ENCODE measurements at places on chromosomes 12 and 14. TPM values are rescaled to one million over a fixed set of nuclear protein-coding genes. Genes with fewer than 3 reads are reported as not detected.

- no peak for DNase-seq
Measured at GRCh38 chr14:74980398-74980730, 22.4 kb upstream of the EIF2B2 start.

- DNase-seq, result no peak
Measured at GRCh38 chr14:68516342-68516741, 276.5 kb downstream of the ZFP36L1 start.

Gene SMCO3
- 2.2 TPM for polyA plus RNA-seq

GRCh38 chr12:125093681-125094330, 28.6 kb downstream of the AACS start:
- DNase-seq, result no peak

Gene SCN8A
- polyA plus RNA-seq, result 1.5 TPM

GRCh38 chr14:103204852-103205540, 81.7 kb downstream of the TNFAIP2 start:
- DNase-seq, result no peak

Gene RESF1
- polyA plus RNA-seq, result 44.9 TPM

Gene KRT6B
- polyA plus RNA-seq, result not detected

Gene DPPA3
- polyA plus RNA-seq, result not detected

- DNase-seq, result no peak
Measured at GRCh38 chr14:29896354-29896821, 31.3 kb downstream of the PRKD1 start.

DNA sequence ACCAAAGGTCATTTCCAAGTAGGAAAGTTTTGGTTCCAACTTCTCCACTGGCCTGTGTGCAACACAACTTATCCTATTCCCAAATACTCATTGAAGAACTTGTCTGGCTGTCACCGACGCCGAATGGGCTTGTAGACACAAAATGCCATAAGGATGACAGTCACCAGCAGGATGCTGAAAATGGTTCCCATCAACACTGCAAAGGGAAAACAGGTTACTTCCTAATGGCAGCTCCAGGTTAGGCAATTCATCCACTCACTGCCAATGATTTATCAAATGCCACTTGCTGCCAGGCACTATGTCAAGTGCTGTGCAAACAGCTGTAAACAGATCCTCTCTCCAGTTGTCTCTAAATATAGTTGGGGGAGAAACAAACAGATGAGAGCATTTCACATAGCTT, 6.1 kb downstream of the C12orf76 start:
- no peak for DNase-seq

- no peak for DNase-seq
Measured at GRCh38 chr12:130990034-130990433, 36.3 kb downstream of the ADGRD1 start.

DNA sequence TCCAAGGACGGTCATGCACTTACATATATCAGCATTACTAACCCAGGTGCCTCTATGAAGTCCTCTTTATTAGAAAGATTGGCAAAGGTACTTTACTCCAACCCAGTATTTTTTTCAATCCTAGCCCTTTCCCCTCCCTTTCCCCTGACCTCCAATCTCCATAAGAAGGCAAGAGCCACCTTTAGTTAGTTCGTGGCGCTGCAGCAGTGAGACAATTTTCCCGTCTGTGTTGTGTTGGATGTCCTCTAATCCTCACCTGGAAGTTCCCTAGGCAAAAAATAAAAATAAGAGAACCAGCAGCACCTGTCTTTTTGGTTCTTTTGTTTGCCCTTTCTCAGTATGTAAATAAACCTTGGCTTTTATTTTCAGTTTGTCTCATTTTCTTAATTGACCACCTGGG, 439.6 kb upstream of the LRFN5 start:
- DNase-seq, result no peak

GRCh38 chr12:111202237-111202915, 166.5 kb downstream of the PHETA1 start:
- DNase-seq, result no peak

Gene TOMM20L
- polyA plus RNA-seq, result 1.4 TPM

Gene SDR9C7
- 0.10 TPM for polyA plus RNA-seq

DNA sequence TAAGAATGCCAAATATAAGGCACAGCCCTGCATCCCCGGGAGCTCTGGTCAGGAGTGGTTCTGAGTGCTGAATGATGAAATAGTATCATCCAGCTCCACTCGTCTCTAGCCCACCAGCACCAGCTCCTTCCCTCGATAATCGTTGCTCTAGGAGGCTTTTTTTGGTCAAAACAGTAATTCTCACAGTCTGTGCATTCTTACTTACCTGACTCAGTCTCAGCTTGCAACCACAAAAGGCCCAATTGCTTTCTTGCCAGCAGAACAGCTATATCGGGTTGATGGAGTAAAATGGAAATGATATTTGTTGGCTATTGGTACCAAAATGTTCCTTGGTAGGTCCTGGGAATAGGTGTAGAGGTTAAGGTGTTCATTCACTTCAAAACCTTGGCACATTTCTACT, 94.8 kb downstream of the BMP4 start:
- DNase-seq, result no peak

Gene FLVCR2
- polyA plus RNA-seq, result 8.8 TPM

DNA sequence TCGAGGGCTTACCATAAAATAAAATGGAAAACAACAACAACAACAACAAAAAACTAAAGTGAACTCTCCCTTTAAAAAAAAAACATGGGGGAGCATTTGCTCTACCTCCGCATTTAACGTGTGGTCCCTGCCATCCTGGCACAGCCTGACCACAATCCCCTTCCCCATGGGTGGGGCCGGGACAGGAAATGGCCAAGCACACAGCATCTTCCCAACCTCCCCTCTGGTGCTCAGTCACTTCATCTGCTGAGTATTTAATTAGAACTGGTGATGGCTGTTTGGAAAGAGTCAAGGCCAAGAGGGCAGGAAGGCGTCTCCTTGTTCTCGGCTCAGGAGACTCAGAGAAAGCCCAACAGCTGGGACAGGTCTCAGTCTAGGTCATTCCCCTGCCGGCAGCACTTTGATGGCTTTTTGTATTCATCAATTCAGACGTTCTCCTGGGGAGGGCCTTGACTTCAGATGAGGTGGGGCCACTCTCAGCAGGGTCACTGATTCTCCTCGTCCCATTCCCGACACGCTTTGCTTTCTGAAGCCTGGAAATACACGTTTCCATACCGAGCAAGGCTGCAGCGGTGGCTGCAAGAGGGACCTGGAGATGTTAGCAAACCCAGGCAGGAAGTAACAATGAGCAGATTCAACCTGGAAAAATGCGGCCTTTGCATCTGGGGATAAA, 44.4 kb downstream of the ANO2 start:
- DNase-seq, result no peak

DNA sequence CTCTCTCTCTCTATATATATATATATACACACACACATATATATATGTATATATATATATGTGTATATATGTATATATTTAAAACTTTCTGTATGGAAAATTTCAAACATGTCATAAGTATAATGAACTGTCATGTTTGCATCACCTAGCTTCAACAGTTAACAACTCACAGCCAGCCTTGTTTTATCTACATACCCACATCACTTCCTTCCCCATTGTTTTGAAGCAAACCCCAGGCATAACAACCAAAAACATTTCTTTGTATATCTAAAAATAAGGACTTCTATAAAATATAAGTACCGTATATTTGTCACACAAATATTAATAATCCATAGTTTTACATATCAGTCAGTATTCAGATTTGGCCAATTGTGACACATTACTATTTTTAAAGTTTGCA, 57.4 kb downstream of the PAPOLA start:
- DNase-seq, result no peak

DNA sequence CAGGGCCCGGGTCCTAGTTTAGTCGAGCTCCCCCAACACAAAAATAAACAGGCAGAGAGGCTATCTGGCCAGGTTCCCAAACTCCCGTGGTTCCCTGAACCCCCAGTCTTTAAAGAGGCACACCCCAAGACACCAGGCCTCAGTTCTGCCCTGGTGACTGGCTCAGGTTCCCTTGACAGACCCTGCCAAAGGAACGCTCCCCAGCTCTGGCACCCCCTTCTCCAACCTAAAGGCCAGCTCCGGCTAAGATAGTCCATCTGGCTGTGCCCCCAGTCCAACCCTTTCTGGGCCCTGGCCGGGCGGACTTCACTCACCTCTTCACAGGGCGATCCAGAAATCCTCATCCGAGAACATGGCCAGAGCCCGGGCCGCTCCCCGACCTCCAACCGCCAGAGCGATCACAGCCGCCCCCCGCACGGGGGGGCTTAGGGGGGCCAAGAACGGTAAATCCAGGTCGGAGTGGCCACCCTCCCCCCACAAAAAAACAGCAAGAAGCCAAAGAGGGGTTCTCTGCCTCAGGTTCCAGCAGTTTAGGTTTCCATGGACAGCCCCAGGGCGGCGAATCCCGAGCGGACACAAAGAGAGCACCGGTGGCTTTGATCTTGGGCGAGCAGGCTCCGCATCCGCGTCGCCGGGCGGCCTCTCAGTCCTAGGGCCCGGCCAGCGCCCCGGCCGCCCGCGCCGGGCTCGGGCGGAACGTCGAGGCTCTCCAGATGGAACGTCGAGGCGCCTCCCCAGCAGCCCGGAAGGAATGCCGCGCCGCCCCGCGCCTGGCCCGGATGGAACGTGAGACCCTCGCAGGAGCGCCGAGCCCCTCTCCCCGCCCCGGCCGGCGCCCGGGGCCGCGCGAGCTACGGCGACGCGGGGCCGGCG, 1.1 kb downstream of the KMT2D start:
- DNase-seq, result no peak

DNA sequence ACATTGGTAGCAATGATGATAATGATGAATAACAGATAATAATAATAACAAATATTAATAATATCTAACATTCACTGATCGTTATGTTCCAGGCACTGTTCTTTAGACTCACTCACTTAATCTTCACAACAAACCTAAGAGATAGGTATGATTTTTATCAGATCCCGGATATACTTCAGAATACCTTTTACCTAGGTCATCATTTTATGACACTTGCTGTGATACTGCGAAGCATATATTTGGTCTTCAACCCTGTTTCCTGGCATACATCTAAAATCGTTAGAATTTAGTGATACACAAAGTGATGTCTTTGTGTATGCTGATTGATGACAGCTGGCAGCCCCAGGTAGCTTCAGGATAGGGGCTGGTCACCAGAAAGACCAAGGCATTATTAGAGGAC, 46.1 kb downstream of the SLC41A2 start:
- no peak for DNase-seq

DNA sequence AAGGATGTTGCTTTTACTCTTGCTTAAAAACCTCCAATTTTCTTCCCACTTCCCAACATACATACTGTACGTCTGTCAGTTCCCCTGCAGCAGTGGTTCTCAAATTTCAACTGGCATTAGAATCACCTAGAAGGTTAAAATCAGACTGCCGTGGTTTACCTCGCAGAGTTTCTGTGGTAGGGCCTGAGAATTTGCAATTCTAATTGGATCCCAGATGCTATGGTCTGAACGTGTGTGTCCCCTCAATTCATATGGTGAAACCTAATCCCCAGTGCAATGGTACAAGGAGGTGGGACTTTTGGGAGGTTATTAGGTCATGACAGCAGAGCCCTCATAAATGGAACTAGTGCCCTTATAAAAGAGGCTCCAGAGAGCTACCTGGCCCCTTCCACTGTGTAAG, 226.9 kb downstream of the CRADD start:
- DNase-seq, result no peak

DNA sequence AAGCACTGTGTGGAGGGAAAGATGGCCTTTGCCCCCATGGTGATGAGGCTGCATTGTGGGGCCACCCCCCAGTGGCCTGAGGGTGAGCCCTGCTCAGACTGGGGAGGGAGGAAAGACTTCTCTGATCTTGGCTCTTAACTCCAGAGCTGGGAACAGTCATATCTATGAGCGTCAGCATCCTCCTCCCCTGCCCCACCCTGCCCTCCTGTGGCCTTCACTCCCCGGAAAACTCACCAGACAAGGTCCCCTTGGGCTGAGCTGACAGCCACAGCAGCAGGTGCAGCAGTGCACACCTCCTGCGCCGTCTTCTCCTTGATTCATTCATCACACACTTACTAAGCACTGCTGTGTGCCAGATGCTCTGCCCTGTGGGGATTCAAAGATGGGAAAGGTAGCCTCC, 98.8 kb downstream of the B4GALNT3 start:
- no peak for DNase-seq

GRCh38 chr14:89283327-89284060, 133.5 kb downstream of the FOXN3 start:
- DNase-seq, result no peak

GRCh38 chr12:3004655-3005565, 45.7 kb downstream of the TEAD4 start:
- DNase-seq, result no peak

DNA sequence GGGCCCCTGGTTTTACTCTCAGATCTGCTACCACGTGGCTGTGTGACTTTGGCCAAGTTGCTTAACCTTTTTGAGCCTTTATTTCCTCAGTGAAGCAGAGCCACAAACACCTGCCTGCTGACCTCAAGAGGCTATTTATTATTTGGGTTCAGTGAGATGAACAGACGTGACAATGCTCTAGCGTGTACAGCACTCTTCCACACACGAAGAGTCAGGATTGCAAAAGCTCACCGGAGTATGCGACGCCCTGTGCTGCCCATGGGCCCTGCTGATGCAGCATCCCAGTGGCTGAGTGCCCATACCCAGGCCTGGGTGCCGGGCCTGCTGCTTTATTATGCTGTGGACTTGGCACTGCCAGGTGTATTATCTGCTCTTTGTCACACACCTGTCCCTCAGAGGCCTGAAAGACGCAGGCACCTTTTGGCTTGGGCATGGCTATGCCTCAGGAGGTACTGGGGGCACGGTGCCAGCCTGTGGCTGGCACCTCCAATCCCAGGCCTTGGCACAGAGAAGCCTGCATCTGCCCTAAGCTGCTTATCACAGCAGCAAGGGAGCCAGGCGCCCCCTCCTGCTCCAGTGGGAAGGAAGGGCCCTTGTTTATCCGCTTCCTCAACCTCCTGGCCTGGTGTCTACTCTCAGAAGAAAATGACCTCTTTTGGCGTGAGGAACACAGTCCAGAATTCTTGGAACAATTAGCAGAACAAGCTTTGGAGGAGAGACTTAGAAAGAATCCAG, 22.3 kb upstream of the TC2N start:
- no peak for DNase-seq

DNA sequence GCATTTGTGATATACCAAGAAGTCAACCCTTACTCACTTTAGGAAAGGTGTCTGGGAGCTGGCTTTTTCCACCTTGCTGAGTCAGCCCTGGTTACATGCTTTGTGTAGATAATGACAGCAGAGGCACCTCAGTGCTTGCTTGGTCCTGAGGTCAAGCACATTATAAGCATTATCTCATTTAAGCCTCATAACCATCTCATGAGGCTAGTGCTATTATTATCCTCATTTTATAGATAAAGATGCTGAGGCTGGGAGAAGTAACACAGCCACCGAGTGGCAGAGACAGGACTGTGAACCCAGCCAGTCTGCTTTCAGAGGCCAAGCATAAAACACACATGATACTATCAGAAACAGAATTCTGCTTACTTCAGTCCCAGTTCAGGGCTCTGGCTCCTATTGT, 29.4 kb downstream of the MAX start:
- DNase-seq, result no peak

GRCh38 chr12:106345746-106346145, 11.8 kb upstream of the POLR3B start:
- no peak for DNase-seq

Gene NR4A1
- 14.3 TPM for polyA plus RNA-seq

DNA sequence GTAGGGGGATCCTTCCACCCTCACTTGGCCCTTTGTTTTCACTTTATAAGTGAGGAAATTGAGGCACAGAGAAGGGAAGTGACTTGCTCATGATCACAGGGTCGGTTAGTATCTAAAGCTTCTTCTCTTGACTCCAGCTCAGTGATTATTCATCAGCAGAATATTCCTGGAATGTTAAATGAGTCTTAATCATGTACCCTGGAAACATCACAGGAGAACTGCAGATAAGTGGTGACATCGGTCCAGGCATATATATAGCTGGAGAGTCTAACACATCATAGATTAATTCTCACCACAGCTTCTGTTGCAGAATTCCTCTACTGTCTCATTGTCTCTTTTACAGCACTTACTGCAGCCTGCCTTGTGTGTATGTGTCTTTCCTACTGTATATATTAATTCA, 69.9 kb downstream of the PAH start:
- no peak for DNase-seq
